ENCODE measurements at places on chromosomes 7 and 10.

DNA sequence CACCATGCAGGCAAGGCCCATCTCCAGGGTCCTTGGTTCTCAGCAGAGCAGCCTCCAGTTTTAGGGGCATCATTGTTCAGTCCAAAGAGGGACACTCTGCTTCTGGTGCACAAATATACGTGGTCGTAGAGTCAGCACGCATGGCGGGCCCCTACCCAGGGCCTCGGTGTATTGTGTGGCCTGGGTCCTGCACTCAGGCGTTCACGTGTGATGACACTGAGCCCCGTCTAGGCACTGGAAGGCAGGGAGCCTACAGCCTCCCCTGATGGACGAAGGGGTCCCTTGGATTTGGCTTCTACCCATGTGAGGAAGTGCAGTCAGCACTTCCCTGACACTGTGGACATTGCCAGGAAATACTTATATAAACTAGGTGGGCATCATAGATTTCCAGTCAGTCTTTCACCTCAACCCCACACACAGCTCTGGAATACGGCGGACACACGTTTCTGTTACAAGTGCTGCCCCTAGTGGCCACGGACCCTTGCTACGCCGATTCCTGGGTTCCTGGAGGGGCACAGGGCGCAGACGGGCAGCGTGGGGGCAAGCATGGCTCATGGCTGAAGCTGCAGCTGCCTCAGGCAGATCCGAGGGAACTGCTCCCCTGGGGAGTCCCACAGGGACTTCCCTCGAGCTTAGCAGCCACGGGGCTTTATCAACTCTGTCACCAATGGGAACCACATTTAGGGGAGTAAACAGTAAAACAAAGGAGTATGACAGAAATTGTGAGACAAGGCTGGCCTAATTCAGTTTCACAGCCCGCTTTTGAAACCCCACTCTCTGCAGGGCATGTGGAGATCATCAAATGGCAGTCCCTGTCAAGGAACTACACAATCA lies 25.4 kb downstream of the AIFM2 start:
- DNase-seq = peak; percentile 9

DNA sequence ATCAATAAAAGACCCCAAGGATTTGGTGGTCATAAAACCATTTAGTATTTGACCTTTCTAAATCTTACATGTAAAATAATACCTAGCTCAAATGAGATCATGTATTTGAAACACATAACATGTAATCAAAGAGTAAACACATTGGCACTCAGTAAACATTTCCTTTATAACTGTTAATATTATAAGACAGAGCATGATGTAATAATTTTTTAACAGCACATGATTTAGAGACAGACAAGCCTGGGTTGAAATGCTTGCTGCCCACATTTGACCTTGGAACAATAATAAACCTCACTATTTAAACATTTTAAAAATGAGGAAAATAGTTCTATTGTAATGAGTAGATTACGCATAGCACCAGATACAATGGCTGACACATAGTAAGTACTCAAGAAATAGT lies 105.2 kb upstream of the GPR141 start:
- DNase-seq = no peak

DNA sequence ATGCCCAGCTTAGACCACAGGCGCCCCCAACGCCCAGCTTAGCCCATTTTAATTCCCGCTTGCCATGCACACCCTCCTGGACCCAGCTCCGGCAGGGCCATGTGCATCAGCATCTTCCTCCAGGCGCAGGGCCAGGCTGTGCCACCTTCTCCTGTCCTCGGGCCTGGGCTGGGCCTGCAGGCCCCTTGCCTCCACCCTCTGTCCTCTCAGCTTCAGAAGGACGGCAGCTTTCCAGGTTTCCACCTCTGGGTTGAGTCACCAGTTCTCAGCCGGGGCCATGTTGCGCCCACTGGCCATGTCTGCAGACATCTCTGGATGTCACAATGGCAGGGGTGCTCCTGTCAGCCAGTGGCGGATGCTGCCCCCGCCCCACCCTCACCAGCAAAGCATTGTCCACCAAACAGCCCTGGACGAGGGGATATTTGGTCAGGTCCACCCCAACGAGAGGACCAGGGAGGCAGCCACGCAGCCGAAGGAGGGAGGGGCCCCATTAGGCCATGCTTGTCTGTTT lies 59.1 kb upstream of the NKX6-2 start:
- DNase-seq = no peak

DNA sequence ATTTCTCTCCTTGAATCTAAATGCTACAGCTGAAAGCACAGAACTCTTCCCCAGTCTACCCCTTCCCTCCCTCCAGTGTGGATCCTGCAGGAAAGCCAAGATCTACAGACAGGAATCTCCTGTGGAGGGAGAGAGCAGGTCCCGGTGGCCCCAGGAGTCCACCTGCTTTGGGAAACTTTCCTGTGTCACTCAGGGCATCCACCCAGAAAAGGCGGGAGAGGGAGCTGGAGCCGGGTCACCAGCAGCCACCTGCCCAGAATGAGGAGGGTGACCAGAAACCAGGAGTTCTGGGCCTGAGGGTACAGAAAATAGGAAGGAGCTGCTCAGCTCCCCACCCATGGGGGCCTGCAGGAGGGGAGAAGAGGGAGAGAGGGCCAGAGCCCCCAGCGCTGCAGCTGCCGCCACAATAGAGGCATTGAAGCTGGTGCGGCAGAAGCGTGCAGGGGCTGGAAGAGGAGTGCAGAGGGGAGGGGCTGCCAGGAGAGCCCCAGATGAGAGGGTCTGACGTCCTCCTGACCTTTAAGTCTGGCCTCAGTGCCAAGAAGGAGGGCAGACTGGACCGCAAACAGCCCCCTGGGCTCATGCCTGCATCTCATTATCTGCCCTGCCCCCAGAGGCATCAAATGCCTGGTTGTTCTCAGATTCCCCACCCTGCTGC lies 56.3 kb upstream of the TMEM72 start:
- no peak for DNase-seq

- no peak for DNase-seq
These were observed 132.5 kb downstream of the GRID1 start for GRCh38 chr10:86234107-86234506.

- no peak for DNase-seq
These were observed 8.3 kb upstream of the MMP21 start for GRCh38 chr10:125783957-125784356.

GRCh38 chr7:12360948-12361347 lies 42.7 kb downstream of the VWDE start:
- no peak for DNase-seq
